ENCODE measurements at places on chromosomes 7 and 10.

DNA sequence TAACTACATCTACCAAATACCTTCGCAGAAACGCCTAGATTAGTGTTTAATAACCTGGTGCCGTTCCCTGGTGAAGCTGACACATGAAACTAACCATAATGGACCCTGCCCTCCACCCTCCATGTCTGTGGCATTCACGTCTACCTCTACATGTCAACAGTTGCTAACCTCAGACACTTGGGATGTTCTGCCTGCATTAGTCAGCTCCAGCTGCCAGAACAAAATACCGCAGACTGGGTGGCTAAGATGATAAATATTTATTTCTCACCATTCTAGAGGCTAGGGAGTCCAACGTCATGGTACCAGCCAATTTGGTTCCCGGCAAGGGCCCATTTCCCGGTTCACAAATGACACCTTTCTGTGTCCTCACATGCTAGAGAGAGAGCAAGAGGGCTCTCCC lies 118.5 kb upstream of the CHST15 start:
- DNase-seq = no peak

DNA sequence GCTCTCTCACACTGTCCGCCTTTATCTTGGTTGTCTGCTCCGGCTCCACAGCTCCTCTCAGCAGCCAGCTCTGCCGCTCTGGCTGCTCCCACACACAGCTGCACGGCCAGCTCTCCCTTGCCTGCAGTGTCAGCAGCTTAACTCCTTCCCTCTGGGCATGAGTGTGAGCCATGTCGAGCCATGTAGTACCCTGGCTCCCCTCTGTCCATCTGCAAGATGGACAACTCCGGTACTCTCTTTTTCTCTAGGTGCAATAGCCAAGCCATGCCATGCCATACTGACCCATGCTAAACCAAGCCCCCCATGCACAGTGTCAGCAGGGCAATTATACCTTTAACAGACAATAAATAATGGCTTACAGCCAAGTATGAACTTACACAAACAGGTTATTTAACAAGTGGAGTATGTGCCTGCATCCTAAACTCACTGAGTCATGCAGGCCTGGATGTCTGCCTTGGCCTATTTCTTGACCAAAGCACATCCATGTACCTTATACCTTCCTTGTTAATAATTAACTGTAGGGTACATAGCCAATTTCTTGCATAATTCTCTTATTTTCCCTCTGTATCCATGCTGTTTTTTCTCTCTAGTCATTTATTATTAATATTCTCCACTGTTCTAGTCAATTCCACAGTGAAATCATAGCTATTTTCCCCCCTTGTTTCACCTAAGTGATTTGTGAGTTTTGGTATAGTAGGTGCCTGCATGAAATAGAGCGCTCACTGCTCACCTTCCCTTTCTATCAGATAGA lies 170.9 kb downstream of the CDK14 start:
- DNase-seq = peak; percentile 73

GRCh38 chr10:68586606-68587305 lies 26.6 kb downstream of the TET1 start:
- DNase-seq = no peak

GRCh38 chr7:123675181-123675473 lies 19.5 kb downstream of the LMOD2 start:
- DNase-seq = peak; percentile 68

GRCh38 chr10:118249714-118250113 lies 92.4 kb downstream of the FAM204A start:
- no peak for DNase-seq

- DNase-seq = peak; percentile 3
Observed at GRCh38 chr7:48943279-48943990, 19.1 kb downstream of the CDC14C start.

DNA sequence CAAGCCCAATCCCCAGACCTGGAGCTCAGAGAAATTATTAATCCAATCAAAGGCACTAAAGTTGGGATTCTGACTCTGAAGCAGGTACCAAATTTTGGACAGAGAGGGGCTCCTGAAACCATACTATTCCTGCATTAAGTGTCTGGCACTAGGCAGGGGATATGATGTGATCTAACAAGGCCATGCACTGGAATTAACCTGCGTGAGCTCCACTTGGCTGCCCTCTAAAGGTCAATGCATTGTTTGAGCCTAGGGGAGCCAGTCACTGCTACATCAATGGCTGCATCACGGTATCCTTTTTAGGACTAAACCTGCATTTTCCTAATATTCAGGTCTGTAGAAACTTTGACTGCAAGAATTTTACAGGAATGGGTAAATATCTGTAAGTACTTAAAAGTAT lies 42.1 kb downstream of the ST8SIA6 start:
- DNase-seq = no peak

DNA sequence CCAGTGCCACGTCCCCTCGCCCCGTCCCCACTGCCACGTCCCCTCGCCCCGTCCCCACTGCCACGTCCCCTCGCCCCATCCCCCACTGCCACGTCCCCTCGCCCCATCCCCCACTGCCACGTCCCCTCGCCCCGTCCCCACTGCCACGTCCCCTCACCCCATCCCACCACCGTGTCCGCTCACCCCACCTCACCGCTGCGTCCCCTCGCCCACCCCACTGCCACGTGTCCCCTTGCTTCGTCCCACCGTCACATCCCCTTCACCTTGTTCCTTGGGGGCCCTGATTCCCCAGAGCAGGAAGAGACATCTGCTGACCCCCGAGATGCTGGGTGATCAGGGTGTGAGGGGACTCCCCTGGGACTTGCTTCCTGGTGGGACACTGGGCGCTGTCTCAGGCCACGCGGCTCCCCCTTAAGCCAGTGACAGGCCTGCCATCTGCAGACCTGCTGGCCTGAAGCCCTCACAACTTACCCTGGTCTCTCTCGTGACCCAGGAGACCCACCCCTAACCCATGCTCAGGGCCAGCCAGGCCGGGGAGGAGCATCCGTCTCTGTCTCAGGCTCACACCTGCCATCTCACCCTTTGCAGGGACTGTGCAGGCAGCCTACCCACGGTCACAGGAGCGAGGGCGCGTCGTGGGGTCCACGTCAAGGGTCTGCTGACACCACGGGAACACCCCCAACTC lies 260.4 kb downstream of the ELFN1 start:
- no peak for DNase-seq
